ENCODE measurements at places on chromosomes 16 and 17.

GRCh38 chr17:6059406-6059805, 10.8 kb upstream of the WSCD1 start:
- DNase-seq = no peak

GRCh38 chr17:1574697-1575471, 12.3 kb upstream of the PITPNA start:
- no peak for DNase-seq

- DNase-seq = no peak
Observed at GRCh38 chr16:87163637-87164036, 153.6 kb downstream of the C16orf95 start.

GRCh38 chr17:56148333-56148732, 4.9 kb upstream of the ANKFN1 start:
- DNase-seq = no peak

GRCh38 chr17:77451245-77451893, 310.6 kb downstream of the SEC14L1 start:
- DNase-seq = peak; percentile 92

GRCh38 chr16:89136931-89137330, 34.6 kb upstream of the CDH15 start:
- no peak for DNase-seq

DNA sequence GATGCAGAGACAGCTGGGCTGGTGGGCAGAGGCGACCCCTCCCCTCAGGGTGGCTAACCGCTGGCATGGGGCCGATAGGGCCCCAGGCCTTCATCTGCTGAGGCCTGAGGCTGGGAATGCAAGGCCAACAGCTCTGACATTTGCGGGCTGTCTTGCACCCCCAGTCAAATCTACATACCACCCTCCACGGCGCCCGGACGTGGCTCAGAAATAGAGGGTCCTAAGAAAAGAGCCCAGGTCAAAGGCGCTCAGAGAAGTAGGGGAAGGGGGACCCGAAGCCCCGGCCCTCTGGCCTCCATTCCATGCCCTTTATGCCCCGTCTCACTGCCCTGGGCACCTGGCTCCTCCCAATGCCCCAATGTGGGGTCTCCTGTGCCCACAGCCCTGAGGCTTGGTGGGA, 142.3 kb downstream of the C16orf78 start:
- DNase-seq = no peak

DNA sequence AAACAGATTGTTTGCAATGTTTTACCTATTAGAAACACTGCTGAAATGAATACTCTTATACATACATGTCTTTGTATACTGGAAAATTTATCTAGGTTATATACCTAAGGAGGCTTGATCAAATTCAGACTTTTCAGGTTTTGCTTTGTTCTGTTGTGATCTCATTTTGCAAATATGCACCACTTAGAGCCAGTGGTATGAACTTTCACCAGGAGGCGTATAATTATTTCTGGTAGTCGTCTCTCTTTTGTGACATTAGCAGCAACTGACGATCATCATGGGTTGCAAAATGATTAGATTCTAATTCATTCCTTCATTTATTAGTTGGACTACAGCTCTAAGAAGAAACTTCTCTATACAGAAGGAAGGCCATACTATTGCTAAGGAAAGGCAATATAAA, 26.9 kb downstream of the AP1G1 start:
- no peak for DNase-seq

GRCh38 chr17:49071106-49071505, 61.5 kb upstream of the B4GALNT2 start:
- DNase-seq = no peak

GRCh38 chr17:50205963-50206505, 4.6 kb upstream of the COL1A1 start:
- DNase-seq = no peak

Measured in Ammon's horn (tissue), 1 donor.